ENCODE measurements at places on chromosomes 3 and 15. TPM values are rescaled to one million over a fixed set of nuclear protein-coding genes. Genes with fewer than 3 reads are reported as not detected.

- H3K4me3 ChIP-seq, result no peak overlapping the region
- H3K27me3 ChIP-seq, result no peaks in the 10 kb centered on the region
- DNase-seq, result no peak
- no peak overlapping the region for H3K27ac ChIP-seq
- H3K36me3 ChIP-seq, result no peaks in the 10 kb centered on the region
These were observed 228.0 kb downstream of the UACA start for GRCh38 chr15:70535071-70535954.

GRCh38 chr3:3087716-3088465 is 22.3 kb downstream of the IL5RA start:
- no peak overlapping the region for H3K4me3 ChIP-seq
- DNase-seq, result no peak
- H3K27me3 ChIP-seq, result no peaks in the 10 kb centered on the region

- H3K27ac ChIP-seq, result no peak overlapping the region
- no peak overlapping the region for H3K4me3 ChIP-seq
- H3K4me1 ChIP-seq, result no peaks in the 10 kb centered on the region
- no peak for DNase-seq
These were observed 24.9 kb downstream of the HACL1 start for GRCh38 chr3:15576475-15576874.

GRCh38 chr3:71581457-71582035 is 2.0 kb downstream of the FOXP1 start:
- H3K4me1 ChIP-seq, result peaks cover 57% of the 10 kb centered on the region
- H3K27me3 ChIP-seq, result no peaks in the 10 kb centered on the region
- peak; percentile 37 for DNase-seq
- no peaks in the 10 kb centered on the region for H3K36me3 ChIP-seq

DNA sequence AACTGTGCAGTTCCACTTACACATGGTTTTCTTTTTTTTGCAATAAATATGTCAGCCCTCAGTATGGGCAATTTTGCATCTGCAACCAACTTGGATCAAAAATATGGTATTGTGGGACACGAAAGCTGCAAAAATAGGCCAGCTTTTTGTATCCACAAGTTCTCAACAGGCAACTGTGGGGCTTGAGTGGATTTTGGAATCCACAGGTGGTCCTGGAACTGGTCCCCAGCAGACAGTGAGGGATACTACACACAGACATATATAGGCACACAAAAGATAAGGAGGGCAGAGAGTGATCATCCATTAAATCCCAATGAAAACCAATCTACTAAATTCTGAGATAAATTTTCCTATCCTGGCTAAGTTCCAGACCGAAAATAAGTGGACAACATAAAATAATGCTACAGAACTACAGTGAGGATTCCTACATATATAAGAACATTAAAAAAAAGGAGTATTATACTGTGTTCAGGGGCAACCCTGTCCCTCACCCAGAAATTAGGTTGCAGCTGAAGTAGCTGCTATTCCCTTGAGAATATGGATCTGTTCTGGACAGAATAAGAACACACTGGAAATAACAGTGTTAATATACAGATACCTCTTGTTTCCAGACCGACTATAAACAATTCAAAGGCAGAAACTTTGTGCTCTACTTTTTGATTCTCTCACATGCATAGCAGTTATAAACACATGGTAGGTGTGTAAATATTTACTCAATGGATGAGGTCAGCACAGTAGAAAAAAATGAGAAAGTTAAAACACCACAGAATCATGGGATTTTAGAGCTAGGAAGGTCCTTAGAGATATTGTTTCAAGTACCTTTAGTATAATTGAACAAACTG is 25.4 kb downstream of the DENND4A start:
- H3K27me3 ChIP-seq, result no peaks in the 10 kb centered on the region
- DNase-seq, result peak; percentile 52
- no peaks in the 10 kb centered on the region for H3K36me3 ChIP-seq
- H3K4me3 ChIP-seq, result no peak overlapping the region
- H3K27ac ChIP-seq, result 0 out of 2 replicates have a peak overlapping the region, but pooled peaks have one; percentile 8
- H3K4me1 ChIP-seq, result peaks cover 9% of the 10 kb centered on the region

DNA sequence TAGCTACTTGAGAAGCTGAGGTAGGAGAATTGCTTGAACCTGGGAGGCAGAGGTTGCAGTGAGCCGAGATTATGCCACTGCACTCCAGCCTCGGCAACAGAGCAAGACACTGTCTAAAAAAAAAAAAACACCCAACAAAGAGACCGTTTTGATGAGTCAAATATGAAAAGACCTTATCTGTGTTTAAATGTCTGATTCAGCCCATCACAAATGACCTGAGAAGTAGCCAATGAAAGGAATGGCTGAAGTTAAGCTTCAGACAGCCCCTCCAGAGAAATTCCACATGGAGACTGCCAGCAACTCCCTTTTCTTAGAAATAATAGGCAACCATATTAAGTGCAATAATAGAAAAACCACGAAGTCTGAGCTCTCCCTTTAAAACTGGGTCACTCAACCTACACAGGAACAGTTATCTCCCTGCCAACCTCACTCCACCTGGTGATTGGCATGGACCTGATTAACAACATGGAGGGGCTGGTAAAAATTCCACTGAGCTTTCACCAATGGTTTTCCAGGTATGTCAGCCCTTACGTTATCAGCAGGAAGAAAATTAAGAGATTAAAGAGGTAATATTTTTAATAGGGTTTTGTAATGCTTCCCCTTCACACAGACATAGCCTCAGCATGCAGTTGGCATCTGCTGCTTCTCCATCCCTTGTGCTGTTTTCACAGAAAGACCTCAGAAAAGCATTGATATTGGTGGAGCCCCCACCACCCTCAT is 238.1 kb upstream of the STT3B start:
- H3K4me3 ChIP-seq, result no peak overlapping the region
- DNase-seq, result peak; percentile 54
- H3K27ac ChIP-seq, result no peak overlapping the region
- peaks cover 41% of the 10 kb centered on the region for H3K4me1 ChIP-seq
- no peaks in the 10 kb centered on the region for H3K27me3 ChIP-seq

GRCh38 chr3:26437678-26438077 is 184.9 kb upstream of the LRRC3B start:
- H3K4me3 ChIP-seq, result no peak overlapping the region
- no peaks in the 10 kb centered on the region for H3K27me3 ChIP-seq
- no peaks in the 10 kb centered on the region for H3K4me1 ChIP-seq
- H3K27ac ChIP-seq, result no peak overlapping the region
- peak; percentile 2 for DNase-seq
- H3K36me3 ChIP-seq, result no peaks in the 10 kb centered on the region

GRCh38 chr3:126488185-126488584 is 12.5 kb upstream of the ZXDC start:
- H3K27me3 ChIP-seq, result no peaks in the 10 kb centered on the region
- H3K4me3 ChIP-seq, result no peak overlapping the region
- H3K4me1 ChIP-seq, result peaks cover 7% of the 10 kb centered on the region

- H3K27ac ChIP-seq, result no peak overlapping the region
- peak overlapping the region; percentile 69 for H3K4me3 ChIP-seq
- DNase-seq, result no peak
- H3K36me3 ChIP-seq, result no peaks in the 10 kb centered on the region
- H3K4me1 ChIP-seq, result peaks cover 9% of the 10 kb centered on the region
These were observed 479 bp downstream of the LRRC2 start for GRCh38 chr3:46565607-46566039.

DNA sequence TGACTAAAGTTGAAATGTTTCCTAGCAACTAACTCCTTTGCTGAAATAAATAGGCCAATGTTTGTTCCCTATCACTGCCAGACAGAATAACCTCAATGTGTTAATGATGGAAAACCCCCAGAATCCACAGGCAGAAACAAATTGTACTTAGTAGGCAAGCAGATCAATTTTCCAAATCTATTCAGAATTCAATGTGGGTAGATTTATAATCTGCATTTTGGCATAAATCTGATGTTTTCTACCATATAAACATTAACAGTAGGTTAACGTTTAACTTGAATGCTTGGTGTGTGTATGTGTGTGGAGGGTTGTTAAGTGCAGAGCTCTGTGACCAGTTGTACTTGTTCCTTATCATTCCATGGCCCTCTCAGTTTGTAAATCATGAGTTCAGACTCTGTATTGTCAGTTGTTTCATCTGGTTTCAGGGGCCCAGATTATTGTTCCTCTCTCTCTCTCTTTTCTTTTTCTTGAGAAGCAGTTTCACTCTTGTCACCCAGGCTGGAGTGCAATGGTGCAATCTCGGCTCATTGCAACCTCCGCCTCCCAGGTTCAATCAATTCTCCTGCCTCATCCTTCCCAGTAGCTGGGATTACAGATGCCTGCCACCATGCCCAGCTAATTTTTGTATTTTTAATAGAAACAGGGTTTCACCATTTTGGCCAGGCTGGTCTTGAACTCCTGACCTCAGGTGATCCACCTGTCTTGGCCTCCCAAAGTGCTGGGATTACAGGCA is 32.8 kb downstream of the PLSCR1 start:
- no peak overlapping the region for H3K4me3 ChIP-seq
- no peaks in the 10 kb centered on the region for H3K27me3 ChIP-seq
- no peak for DNase-seq

GRCh38 chr15:62393196-62393595 is 228.1 kb upstream of the C2CD4B start:
- H3K4me1 ChIP-seq, result peaks cover 16% of the 10 kb centered on the region
- no peaks in the 10 kb centered on the region for H3K36me3 ChIP-seq
- no peaks in the 10 kb centered on the region for H3K27me3 ChIP-seq
- DNase-seq, result no peak
- H3K4me3 ChIP-seq, result no peak overlapping the region

GRCh38 chr3:46662771-46663551 is 30.5 kb downstream of the ALS2CL start:
- DNase-seq, result no peak
- no peak overlapping the region for H3K4me3 ChIP-seq
- no peak overlapping the region for H3K27ac ChIP-seq
- no peaks in the 10 kb centered on the region for H3K27me3 ChIP-seq

DNA sequence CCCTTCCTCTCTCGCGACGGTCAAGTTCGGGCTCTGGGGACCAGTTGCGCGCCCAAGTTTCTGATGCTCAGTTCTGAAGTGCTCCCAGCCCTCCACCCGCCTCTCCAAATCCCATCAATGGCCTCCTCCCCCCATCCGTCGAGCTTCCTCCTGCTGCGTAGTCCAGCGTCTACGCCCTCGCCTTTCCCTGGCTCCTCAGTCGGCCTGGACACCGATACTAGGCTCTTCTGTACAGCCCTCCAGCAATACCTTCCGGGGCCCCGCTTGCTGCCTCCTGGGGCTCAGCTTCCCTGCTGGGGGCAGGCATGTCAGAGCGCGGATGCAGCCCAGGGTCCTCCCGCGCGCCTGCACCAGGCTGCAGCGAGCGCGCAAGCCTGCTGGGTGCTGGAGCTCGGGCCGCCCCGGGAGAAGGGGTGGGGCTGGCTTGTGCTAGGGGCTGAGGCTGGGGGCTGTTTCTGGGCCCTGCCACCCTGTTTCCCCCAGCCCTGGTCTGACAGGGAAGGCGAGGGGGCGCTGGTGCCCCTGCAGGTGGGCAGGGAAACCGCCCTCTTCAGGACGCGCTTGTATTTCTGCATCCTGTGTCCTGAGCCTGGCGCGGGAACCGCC is 353.3 kb upstream of the SUCLG2 start:
- H3K36me3 ChIP-seq, result no peaks in the 10 kb centered on the region
- H3K4me3 ChIP-seq, result no peak overlapping the region
- H3K4me1 ChIP-seq, result no peaks in the 10 kb centered on the region
- H3K27me3 ChIP-seq, result no peaks in the 10 kb centered on the region

- H3K4me1 ChIP-seq, result no peaks in the 10 kb centered on the region
- H3K27ac ChIP-seq, result no peak overlapping the region
- H3K36me3 ChIP-seq, result no peaks in the 10 kb centered on the region
These were observed 176.3 kb downstream of the ERC2 start for GRCh38 chr3:56291953-56292352.

- H3K4me3 ChIP-seq, result no peak overlapping the region
- no peaks in the 10 kb centered on the region for H3K36me3 ChIP-seq
- no peak for DNase-seq
- H3K27me3 ChIP-seq, result no peaks in the 10 kb centered on the region
These were observed 2.9 kb upstream of the KLHL40 start for GRCh38 chr3:42682301-42683070.

GRCh38 chr3:54353546-54353945 is 231.2 kb downstream of the CACNA2D3 start:
- H3K27me3 ChIP-seq, result no peaks in the 10 kb centered on the region
- no peak for DNase-seq
- H3K4me1 ChIP-seq, result no peaks in the 10 kb centered on the region

DNA sequence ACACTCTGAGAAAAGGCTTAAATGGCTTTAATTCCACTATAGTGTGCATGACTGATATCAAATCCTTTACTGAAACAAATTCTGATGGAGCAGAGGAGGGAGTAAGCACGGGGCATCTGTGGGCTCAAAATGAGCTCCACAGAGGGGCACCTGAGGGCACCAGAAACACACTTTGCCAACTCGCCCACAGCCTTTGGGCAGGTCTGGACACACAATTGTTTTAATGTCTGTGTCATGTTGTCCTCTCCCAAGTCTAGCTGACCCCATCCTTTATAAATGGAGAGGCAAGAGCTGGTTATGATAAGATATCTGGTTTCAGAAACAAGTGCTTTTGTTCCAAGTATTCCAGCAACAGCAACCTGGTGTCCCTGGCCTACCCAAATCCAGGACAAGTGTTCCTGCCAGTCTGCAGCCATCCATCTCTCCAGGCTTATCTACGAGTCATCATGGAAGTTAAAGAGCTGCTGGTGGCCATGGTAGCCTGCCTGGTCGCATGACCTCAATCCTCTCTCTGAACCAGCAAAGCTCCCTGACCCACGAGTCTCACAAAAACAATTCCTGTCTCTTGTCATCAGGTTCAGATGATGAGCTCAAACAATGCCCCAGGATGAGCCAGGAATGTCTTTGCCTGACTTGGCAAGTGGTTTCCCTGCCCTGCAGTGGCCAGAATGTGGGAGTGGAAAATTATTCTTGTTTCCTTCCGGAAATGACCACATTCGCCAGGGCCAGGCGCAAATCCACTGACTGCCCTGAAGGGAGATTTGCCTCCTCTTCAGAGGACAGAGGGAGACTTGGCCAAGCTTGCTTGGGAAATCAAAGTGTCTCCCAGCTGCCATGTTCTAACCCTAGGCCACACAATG is 64.4 kb upstream of the TPM1 start:
- H3K27me3 ChIP-seq, result no peaks in the 10 kb centered on the region
- no peak for DNase-seq
- H3K4me3 ChIP-seq, result no peak overlapping the region
- H3K27ac ChIP-seq, result no peak overlapping the region
- H3K36me3 ChIP-seq, result no peaks in the 10 kb centered on the region
- peaks cover 2% of the 10 kb centered on the region for H3K4me1 ChIP-seq

- H3K27ac ChIP-seq, result no peak overlapping the region
- DNase-seq, result no peak
- H3K36me3 ChIP-seq, result no peaks in the 10 kb centered on the region
- no peak overlapping the region for H3K4me3 ChIP-seq
- no peaks in the 10 kb centered on the region for H3K27me3 ChIP-seq
These were observed 252.3 kb downstream of the PTPRG start for GRCh38 chr3:61813636-61814035.

GRCh38 chr15:80849308-80849707 is 70.1 kb downstream of the CEMIP start:
- no peaks in the 10 kb centered on the region for H3K36me3 ChIP-seq
- H3K27ac ChIP-seq, result peak overlapping the region; percentile 86
- DNase-seq, result peak; percentile 93
- peaks cover 82% of the 10 kb centered on the region for H3K4me1 ChIP-seq

- H3K36me3 ChIP-seq, result no peaks in the 10 kb centered on the region
- no peak overlapping the region for H3K27ac ChIP-seq
- no peaks in the 10 kb centered on the region for H3K27me3 ChIP-seq
These were observed 940 bp downstream of the BOC start for GRCh38 chr3:113212150-113212843.

Gene ZNF620
- 2.5 TPM for total RNA-seq

Gene ACY1
- total RNA-seq, result 71.3 TPM

Gene GOLGA8S
- not detected for total RNA-seq

Gene SLC28A2
- not detected for total RNA-seq

Gene SLC22A14
- not detected for total RNA-seq

Gene NOX5
- 339 TPM for total RNA-seq

Gene ALDH1L1
- total RNA-seq, result not detected

Gene ISLR2
- total RNA-seq, result 0.22 TPM

Gene PPP2R3A
- 9.4 TPM for total RNA-seq

Gene CASR
- total RNA-seq, result not detected

Data from PC-3 (cell line).